NCI-H2171 (cell line): ENCODE measurements at places on chromosomes 12 and 14.

GRCh38 chr14:96484399-96484798, 17.8 kb upstream of the PAPOLA start:
- no peak for DNase-seq

- no peak for DNase-seq
These were observed 282.0 kb downstream of the ERC1 start for GRCh38 chr12:1273051-1273450.

DNA sequence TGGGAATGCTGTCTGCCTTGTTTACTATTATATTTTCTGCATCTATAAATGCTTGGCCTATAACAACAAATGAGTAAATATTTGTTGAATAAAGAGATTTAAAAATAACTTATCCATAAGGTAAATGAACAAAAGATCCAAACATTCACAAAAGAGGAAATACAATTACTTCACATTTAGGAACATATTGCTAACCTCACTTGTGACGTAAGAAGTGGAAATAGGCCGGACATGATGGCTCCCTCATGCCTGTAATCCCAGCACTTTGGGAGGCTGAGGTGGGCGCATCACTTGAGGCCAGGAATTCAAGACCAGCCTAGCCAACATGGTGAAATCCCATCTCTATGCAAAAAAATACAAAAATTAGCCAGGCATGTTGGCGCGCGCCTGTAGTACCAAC, 25.7 kb upstream of the CKAP4 start:
- DNase-seq = no peak

DNA sequence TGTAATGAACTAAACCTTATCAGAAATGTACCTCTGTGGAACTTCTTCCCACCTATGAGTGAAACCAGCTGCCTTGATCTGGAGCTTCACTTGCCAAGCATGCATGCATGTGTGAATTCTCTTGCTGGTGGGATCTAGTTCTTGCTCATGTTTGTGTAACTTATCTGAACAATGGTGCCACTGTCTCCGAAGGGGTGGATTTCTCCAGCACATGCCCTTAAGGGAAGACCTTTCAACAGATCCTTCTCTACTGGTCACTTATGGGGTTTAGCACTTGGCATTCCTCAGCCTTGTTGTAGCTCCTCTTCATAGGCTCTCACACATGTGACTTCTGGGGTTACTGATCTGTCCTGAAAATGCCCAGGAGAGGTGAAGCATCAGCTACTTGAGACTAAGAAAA, 25.0 kb downstream of the SMOC1 start:
- no peak for DNase-seq

DNA sequence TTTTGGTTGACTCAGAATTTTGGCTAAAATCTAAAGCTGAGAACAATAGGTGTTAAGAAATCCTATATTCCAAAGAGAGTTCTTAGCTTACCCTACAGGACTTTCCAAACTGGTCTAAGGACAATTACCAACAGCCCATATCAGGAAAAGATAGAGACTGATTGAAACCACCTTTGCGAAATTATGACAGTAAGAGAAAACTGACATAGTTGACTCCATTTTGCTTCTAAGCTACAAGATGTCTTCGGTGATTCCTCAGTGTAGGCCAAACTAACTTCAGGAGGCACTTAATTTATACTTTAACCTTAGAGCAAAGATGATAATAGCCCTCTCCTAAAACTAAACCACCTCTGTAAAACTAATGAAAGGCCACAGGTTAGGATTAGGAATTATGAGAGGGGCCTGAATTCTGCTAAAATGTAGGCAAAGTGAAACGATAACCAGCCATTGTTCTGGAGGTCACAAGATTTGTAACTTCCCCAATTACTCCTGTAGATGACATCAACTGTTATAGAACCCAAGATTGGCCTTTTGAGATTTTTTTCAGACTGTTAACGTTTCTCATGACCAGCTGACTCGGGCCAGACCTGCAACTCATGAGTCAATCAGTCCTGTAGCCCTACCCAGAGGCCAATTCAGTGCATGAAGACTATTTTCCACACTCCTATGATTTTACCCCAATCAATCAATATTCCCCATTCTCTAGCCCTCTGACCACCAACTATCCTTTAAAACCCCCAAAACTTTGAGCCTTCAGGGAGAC, 43.0 kb downstream of the KLRG1 start:
- DNase-seq = no peak

DNA sequence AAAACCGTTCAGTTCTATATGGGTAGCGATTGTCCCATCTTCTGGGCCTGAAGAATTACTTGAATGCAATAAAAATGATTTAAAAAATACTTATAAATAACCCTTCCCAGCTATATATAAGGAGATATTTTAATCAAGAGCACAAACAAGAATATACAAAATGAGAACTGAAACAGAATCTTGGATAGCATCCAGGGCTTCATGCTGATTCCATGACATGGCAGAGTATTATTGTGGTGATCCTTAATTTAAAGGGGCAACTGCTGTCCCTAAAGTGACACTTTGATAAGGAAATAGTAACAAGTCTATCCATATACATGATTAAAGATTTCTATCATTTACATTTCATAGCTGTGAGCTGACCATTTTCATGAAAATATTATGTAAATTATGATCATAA, 18.8 kb downstream of the WBP11 start:
- DNase-seq = no peak

- no peak for DNase-seq
These were observed 16.5 kb downstream of the KLHL28 start for GRCh38 chr14:44945264-44945663.

- no peak for DNase-seq
These were observed 326.2 kb upstream of the RGS6 start for GRCh38 chr14:71606064-71606463.
